Bronchus fibroblast of lung (primary cell): ENCODE measurements at places on chromosomes 2 and 18. TPM values are rescaled to one million over a fixed set of nuclear protein-coding genes. Genes with fewer than 3 reads are reported as not detected.

SPIRE1 gene
- total RNA-seq: 9.7 and 10.4 TPM in 2 replicates

CROCC2 gene
- total RNA-seq: not detected in 2 replicates

BMPR2 gene
- total RNA-seq: 11.4 and 13.4 TPM in 2 replicates

SIX3 gene
- not detected in 2 replicates for total RNA-seq

CRACDL gene
- under 0.01 TPM in 1 of 2 replicates, not detected in the other for total RNA-seq

TTLL4 gene
- 10.3 and 10.8 TPM in 2 replicates for total RNA-seq
